A549 treated with AZD2906 at 1 μM for 4 hours (cell line): ENCODE measurements at places on chromosomes 2 and 18. TPM values are rescaled to one million over a fixed set of nuclear protein-coding genes. Genes with fewer than 3 reads are reported as not detected.

MAP2 gene
- 0.93 to 1.8 TPM (median 1.1 TPM) in 5 replicates for total RNA-seq

ZEB2 gene
- 6.2 to 11.3 TPM (median 8.6 TPM) in 5 replicates for total RNA-seq

SERPINB11 gene
- 0.03 to 0.16 TPM in 2 of 5 replicates, not detected in the others for total RNA-seq

CENPA gene
- total RNA-seq = 46.5 to 51.7 TPM (median 50.2 TPM) in 5 replicates

SLC16A14 gene
- total RNA-seq = 0.64 to 1.1 TPM (median 0.83 TPM) in 5 replicates

ATP9B gene
- total RNA-seq = 13.3 to 15.8 TPM (median 15.5 TPM) in 5 replicates

DNAH6 gene
- 0.02 to 0.08 TPM (median 0.02 TPM) in 5 replicates for total RNA-seq

CCDC121 gene
- total RNA-seq = 3.4 to 4.4 TPM (median 4.0 TPM) in 5 replicates

TLX2 gene
- total RNA-seq = 0.24 to 0.37 TPM (median 0.30 TPM) in 5 replicates

PLGLB1 gene
- 0.20 to 0.66 TPM (median 0.38 TPM) in 5 replicates for total RNA-seq

SKA1 gene
- total RNA-seq = 10.0 to 14.8 TPM (median 10.6 TPM) in 5 replicates

GALNT14 gene
- total RNA-seq = 42.1 to 47.2 TPM (median 44.8 TPM) in 5 replicates

LRRTM4 gene
- total RNA-seq = not detected in 5 replicates

ITGA4 gene
- total RNA-seq = 1.4 to 2.3 TPM (median 2.0 TPM) in 5 replicates
